ENCODE measurements at places on chromosomes 16 and 17. TPM values are rescaled to one million over a fixed set of nuclear protein-coding genes. Genes with fewer than 3 reads are reported as not detected.

- no peak overlapping the region for H3K4me3 ChIP-seq
- no peaks in the 10 kb centered on the region for H3K4me1 ChIP-seq
- no peak for DNase-seq
- H3K36me3 ChIP-seq: no peaks in the 10 kb centered on the region
- no peaks in the 10 kb centered on the region for H3K27me3 ChIP-seq
- no peak overlapping the region for H3K27ac ChIP-seq
These were observed 10.7 kb upstream of the STX4 start for GRCh38 chr16:31022544-31023251.

GRCh38 chr17:17414341-17414805 lies 62.4 kb upstream of the MED9 start:
- H3K4me1 ChIP-seq: peaks cover 24% of the 10 kb centered on the region
- DNase-seq: no peak
- H3K4me3 ChIP-seq: peak overlapping the region; percentile 20
- H3K27ac ChIP-seq: no peak overlapping the region
- no peaks in the 10 kb centered on the region for H3K36me3 ChIP-seq
- no peaks in the 10 kb centered on the region for H3K27me3 ChIP-seq

DNA sequence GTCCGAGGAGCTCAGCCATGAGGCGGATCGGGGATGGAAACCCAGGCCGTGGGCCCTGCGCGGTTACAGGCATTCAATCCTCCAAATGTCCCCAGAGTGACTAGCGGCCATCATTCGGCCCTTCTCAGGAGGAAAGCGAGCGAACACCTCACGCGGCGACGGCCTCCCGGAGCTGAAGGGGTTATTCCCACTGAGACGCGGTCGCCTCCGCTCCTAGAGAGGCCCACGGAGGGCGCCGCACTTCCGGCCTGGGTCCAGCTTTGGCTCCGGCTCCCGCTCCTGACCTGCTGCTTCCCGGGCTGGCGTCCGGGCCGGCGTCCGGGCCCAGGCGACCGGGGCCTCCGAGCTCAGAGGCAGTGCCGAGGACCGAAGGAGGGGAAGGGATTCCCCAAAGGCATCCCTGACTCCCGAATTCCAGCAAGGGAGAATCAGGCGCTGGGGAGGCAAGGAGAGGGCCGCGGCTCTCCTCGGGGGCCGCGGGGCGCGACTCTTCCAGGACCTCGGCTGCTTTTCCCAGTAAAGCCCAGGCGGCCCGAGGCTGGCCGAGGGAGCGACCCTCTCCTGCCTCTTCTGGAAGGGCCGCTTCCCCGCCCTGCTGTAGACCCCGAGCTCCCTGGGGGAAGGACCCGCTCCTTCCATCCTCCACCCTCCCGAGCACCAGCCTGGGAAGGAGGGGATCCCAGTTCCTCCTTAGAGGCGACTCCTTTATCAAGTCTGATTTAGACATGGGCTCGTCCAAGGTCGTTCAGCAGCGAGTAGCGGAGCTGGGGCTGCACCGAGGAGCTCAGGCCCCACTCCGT lies 18.6 kb upstream of the ZNF629 start:
- peak overlapping the region; percentile 77 for H3K4me3 ChIP-seq
- peak overlapping the region; percentile 85 for H3K27ac ChIP-seq
- peaks cover 4% of the 10 kb centered on the region for H3K4me1 ChIP-seq
- peak; percentile 46 for DNase-seq

- no peaks in the 10 kb centered on the region for H3K4me1 ChIP-seq
- H3K27me3 ChIP-seq: no peaks in the 10 kb centered on the region
- H3K27ac ChIP-seq: no peak overlapping the region
- no peak overlapping the region for H3K4me3 ChIP-seq
- no peak for DNase-seq
- H3K36me3 ChIP-seq: no peaks in the 10 kb centered on the region
These were observed 23.6 kb downstream of the SPPL2C start for GRCh38 chr17:45868276-45868675.

GRCh38 chr16:7546948-7547347 lies 214.3 kb downstream of the RBFOX1 start:
- no peak for DNase-seq
- no peaks in the 10 kb centered on the region for H3K4me1 ChIP-seq
- H3K4me3 ChIP-seq: no peak overlapping the region
- H3K27me3 ChIP-seq: no peaks in the 10 kb centered on the region
- H3K36me3 ChIP-seq: no peaks in the 10 kb centered on the region
- no peak overlapping the region for H3K27ac ChIP-seq

Gene CCL4
- total RNA-seq: 16.5 TPM

Gene RNF222
- not detected for total RNA-seq

Gene CDH5
- 40.0 TPM for total RNA-seq

Gene NPIPA8
- total RNA-seq: not detected
